ENCODE measurements at places on chromosomes 6 and 20.

GRCh38 chr20:5001174-5002076, at the start of gene SLC23A2:
Gene SLC23A2 (minus strand): TSS chr20:5001510. CDS start chr20:4932562, 68,948 bp downstream.
- peak; percentile 15 for DNase-seq

DNA sequence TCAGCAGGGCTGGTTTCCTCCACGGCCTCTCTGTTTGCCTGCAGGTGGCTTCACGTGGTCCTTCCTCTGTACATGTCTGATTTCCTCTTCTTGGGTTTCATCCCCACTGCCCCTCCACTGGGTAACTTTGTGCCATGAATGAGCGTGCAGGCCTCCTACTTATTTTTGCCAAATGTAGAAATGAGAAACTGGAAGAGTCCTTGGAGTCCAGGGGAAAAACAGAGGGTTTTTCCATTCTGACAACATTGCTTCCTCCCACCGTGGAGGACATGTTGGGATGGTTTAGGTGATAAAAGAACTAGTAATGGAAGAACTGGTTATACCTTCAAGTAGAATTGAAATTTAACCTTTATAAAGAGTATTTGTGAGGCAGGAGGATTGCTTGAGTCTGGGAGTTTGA, 699.5 kb downstream of the QKI start:
- no peak for DNase-seq

DNA sequence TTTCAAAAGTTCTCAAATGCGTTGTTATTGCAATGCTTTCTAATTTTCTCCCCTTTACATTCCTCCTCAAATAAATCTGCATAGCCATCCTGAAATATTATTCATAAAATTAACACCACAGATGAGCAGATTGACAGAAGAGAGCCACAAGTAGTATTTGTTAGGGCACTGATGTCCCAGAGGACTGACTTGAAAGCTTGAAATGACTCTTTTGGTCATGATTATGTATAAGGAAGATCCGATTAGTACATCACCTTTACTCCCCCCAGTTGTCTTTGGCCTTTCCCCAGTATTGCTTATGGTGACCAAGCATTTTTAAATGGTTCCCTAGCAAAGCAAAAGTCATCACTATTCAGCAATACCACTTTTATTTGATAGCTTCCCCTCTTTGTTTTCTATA, 187.6 kb downstream of the ADAT2 start:
- DNase-seq = no peak

DNA sequence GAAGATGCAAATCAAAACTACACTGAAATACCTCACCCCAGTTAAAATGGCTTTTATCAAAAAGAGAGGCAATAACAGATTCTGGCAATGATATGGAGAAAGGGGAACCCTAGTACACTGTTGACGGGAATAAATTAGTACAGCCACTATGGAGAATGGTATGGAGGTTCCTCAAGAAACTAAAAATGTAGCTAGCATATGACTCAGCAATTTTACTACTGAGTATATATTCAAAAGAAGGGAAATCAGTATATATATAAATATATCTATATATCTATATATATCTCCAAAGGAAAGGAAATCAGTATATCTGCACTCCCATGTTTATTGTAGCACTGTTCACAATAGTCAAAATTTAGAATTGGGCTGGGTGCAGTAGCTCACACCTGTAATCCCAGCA, 113.9 kb downstream of the KLHL32 start:
- DNase-seq = no peak

Measured in stimulated activated CD8-positive, alpha-beta memory T cell treated with anti-CD3 and anti-CD28 coated beads, Interleukin-2, amount 100 ng/mL, for 1 hour (primary cell).